ENCODE measurements at places on chromosomes 11 and 22. TPM values are rescaled to one million over a fixed set of nuclear protein-coding genes. Genes with fewer than 3 reads are reported as not detected.

The THY1 gene
- total RNA-seq = 12.2 TPM

The FGF19 gene
- total RNA-seq = 0.12 TPM

The MS4A15 gene
- not detected for total RNA-seq

The HORMAD2 gene
- total RNA-seq = not detected

The PRG2 gene
- not detected for total RNA-seq

The HTR3B gene
- not detected for total RNA-seq

The ZBTB16 gene
- total RNA-seq = 1.2 TPM

The PARVG gene
- 0.09 TPM for total RNA-seq

The LRRN4CL gene
- total RNA-seq = 0.12 TPM

The OR10D3 gene
- total RNA-seq = not detected

The SYNGR1 gene
- total RNA-seq = 12.8 TPM

The SAMM50 gene
- total RNA-seq = 44.8 TPM

The TEX12 gene
- not detected for total RNA-seq

The RIC3 gene
- total RNA-seq = 2.8 TPM

The MOGAT2 gene
- total RNA-seq = not detected

The PYGM gene
- 0.27 TPM for total RNA-seq

The STK33 gene
- total RNA-seq = 3.0 TPM

The PGM2L1 gene
- 21.5 TPM for total RNA-seq

The RNF26 gene
- total RNA-seq = 32.7 TPM

The LSP1 gene
- total RNA-seq = 3.1 TPM

The GGT5 gene
- 4.0 TPM for total RNA-seq

The GRAP2 gene
- not detected for total RNA-seq

The GRM5 gene
- not detected for total RNA-seq

The DENND5A gene
- total RNA-seq = 63.5 TPM

The ST13 gene
- 187 TPM for total RNA-seq

The TSPAN18 gene
- 3.2 TPM for total RNA-seq

The SLC22A25 gene
- not detected for total RNA-seq

The MYEOV gene
- 119 TPM for total RNA-seq

The MS4A6E gene
- not detected for total RNA-seq

The DMC1 gene
- 2.8 TPM for total RNA-seq

The ROM1 gene
- total RNA-seq = 4.4 TPM

The CCDC188 gene
- not detected for total RNA-seq

The KRTAP5-10 gene
- not detected for total RNA-seq

The PIK3IP1 gene
- 0.84 TPM for total RNA-seq

The ARHGAP8 gene
- 1.1 TPM for total RNA-seq

The CHST1 gene
- 1.3 TPM for total RNA-seq

The MPZL2 gene
- total RNA-seq = 0.06 TPM

The SLC22A6 gene
- not detected for total RNA-seq

The TSG101 gene
- total RNA-seq = 90.9 TPM

The NXPE2 gene
- total RNA-seq = not detected

The SPDYC gene
- not detected for total RNA-seq

The DCHS1 gene
- total RNA-seq = 0.09 TPM

The TEX54 gene
- not detected for total RNA-seq

The HEPN1 gene
- not detected for total RNA-seq

The OR8G5 gene
- not detected for total RNA-seq

The PKNOX2 gene
- not detected for total RNA-seq

The ANGPTL5 gene
- total RNA-seq = 0.14 TPM

The WNT11 gene
- total RNA-seq = 1.6 TPM

The MRPL17 gene
- 80.2 TPM for total RNA-seq

The KRTAP5-2 gene
- not detected for total RNA-seq

The SHISA8 gene
- 0.20 TPM for total RNA-seq

The SCN3B gene
- total RNA-seq = 0.14 TPM
